ENCODE measurements at places on chromosomes 7 and 10.

GRCh38 chr10:8393531-8393930, 339.0 kb downstream of the GATA3 start:
- DNase-seq = no peak

DNA sequence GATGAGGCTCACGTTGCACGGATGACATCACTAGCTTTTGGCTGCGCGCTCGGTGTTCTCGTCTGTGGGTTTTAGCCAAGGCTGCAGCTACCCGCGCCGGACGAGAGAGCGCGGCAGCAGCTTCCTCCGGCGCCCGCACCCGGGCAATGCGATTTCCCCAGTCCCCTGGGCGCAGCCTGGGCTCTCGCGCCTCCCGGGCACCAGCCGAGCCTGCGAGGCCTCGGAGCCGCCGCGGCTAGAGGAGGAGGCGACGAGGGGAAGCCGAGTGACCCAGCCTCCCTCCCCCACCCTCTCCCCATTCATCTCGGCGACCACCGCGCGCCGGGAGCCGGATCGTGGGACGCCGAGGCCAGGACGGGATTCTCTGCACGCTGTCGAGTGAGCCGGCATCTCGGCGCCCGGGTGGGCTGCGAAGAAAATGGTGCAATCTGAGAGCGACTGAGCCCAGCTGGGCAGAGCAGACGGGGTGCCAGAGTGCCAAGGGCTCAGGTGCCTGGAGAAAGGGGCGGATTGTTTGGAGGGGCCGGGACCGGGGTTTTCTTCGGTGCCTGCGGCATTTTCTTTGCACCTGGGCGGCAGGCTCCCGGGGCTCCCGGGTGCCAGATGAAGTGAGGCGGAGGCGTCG, 1.2 kb upstream of the TMEM178B start:
- DNase-seq = no peak

DNA sequence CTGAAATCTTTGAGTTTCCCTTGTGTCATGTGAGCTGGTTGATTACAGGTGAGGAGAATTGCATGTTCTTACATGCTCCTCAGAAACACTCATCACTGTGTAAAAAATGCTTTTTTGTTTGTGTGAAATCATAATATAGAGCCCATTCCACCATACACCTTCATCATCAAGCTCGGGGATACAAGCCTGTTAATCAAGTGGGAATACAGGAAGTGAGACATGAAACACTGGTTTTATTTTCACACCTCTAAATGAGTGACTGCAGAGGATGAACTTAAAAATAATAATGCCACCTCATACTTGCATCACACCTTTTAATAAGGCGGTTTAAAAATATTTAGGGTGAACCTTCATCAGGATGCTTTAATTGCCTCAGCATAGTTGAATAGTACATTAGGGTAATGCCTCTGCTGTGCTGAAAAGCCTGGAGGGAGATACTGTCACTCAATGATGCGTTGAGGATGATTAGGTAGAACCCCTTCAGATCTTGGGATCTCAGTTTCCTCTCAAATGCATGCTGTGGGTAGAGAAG, 164.6 kb downstream of the AUTS2 start:
- DNase-seq = no peak

GRCh38 chr10:35379226-35380137, 43.2 kb downstream of the CCNY start:
- DNase-seq = no peak

GRCh38 chr10:129846991-129847391, 117.1 kb downstream of the EBF3 start:
- DNase-seq = no peak

DNA sequence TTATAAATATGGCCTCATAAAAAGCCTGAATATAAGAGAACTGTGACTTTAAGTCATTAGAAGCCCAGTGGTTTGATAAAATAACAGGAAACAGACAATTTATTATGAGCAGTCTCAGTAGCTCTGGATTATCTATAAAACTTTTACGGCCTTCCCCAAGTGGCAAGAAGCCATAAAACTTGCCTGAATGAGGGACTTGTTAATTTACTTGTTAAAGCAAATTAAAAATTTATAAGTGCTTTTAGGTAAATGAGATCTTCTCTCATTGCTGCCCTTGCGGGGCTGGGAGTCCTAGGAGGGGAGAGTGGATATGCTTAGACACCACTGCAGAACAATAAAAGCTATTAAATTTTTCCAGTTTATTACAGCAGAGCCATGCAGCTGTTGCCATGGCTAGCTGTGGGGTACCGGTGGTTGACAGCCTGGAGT, 499.9 kb downstream of the AUTS2 start:
- no peak for DNase-seq

GRCh38 chr7:128132426-128133069, 101.3 kb upstream of the LRRC4 start:
- DNase-seq = no peak

DNA sequence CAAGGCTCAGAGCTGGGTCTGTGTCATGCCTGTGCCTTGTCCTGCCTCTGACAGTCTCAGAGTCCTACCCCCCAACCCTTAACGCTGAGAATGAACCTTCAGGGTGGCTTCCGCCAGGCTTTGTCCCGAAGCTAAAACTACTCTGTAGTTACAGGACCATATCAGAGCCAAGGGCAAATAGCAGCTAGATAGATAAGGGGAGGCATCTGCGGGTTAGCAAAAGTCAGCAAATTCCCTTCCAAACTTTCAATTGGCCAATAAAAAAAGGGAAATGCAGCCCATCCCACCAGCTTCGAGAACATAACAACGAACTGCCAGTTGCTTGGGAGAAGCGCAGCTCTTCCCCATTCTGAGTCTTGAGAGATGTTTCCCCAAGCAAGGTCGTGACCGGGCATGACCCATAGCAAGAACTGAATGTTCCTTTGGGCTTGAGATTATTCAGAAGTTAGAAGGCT, 17.7 kb downstream of the CCL24 start:
- no peak for DNase-seq

DNA sequence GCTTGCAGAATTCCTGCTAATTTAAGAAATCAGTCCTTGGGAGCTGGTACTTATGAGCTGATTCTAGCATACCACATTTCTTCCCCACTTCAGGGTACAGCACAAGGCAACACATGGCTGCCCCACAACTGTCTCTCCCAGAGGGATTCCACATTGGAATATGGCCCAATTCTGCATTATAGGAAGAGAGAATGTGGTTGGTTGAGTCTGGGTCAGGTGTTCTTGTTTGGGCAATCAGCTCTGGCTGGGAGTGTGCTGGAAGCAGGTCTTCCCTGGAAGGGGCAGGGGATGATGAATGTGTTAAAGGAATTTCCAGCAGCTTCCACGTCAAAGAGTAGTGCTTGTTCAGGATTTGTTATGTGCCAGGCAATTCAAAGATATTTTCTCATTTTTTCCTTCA, 95.7 kb downstream of the BUB3 start:
- no peak for DNase-seq

DNA sequence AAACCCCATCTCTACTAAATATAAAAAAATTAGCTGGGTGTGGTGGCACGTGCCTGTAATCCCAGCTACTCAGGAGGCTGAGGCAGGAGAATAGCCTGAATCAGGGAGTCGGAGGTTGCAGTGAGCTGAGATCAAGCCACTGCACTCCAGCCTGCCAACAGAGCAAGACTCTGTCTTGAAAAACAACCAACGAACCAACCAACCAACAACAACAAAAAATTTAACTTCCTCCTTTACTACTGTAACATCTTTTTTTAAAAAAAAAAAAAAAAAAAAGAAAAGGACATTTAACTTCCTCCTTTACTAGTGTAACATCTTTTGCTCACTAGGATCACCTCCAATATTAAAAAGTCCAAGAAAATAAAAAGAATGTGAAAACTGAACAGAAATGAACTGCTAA, 92.3 kb upstream of the TMEM168 start:
- no peak for DNase-seq

GRCh38 chr7:101634196-101634717, 5.2 kb upstream of the MYL10 start:
- no peak for DNase-seq

GRCh38 chr10:81021428-81022129, 483.9 kb downstream of the SH2D4B start:
- no peak for DNase-seq

GRCh38 chr10:1183701-1184100, 127.5 kb downstream of the WDR37 start:
- no peak for DNase-seq

DNA sequence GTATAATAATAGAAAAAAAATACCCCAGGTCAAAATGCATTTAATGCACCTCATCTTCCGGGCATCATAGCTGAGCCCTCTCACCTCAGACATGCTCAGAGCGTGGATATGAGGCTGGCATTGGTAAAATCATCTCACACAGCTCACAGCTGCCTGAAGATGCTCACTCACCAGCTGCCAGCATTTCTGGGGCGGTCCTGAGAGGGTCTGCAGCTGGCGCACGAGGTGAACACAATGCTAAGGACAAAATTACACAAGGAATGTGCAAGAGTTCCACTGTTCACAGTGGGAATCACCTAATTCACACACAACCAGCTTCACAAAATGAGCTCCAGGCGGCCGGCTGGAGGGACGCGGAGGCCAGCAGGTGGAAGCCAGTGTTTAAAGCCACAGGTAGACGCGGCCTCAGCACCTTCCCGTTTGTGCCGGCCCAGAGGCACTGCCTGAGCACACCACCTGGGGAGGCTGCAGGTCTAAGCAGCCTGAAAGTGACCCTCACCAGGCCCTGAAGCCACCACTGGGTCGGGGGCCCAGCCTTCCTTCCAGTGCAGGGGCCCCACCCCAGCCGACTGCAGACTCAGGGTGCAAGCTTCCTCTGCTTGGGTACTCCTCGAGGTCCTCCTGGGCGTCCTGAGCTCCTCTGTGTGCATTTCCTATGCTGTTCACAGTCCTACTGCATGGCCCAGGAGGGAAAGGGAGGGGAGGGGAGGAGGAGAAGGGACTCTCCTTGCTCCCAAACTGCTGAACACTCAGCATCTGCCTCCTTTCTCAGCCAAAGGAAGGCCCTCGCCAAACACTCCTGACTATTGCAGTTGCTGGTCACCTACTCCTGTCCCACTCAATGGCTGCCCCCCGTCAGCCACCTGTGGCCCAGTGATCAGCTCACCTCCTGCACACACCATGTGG, 61.2 kb upstream of the FAM20C start:
- no peak for DNase-seq

- no peak for DNase-seq
Observed at GRCh38 chr7:114409750-114410149, 4.9 kb upstream of the FOXP2 start.

DNA sequence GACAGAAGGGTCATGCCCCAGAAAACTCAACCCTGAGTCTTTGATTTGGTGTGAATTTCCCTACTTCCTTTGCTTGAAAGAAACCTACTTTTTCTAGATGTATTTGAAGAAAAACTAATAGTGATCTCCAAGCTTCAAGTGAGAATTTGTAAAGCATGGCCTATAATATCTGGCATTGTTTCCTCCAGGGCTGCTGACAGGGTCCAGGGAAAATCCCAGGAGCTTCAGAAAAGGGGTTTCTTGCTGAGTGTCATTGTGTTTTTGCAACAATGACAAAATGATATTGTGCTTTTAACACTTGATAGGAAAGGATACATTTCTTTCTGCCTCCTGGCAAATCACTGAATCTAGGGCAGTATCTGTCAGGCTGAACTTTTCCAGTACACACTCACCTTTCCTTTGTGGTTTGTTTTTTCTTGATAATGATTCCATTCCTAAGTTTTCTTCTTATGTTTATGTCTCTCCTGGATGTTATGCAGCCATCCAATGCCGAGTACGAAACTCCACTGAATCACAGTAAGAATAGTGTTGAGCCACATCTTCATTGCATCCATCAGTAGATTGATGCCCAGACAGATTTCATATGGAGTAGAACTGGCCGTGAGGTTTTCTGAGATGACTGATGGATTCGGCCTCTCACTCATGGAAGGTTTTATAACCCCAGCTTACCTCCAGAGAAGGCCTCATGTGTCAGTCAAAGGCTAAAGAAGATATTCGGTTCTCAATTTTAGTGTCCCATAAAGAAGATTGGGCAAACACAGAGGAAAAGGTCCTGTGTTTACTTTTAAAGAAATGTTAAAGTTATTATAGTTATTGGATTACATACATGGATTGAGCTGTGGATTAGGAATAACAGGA, 76.9 kb upstream of the STEAP1B start:
- DNase-seq = no peak

DNA sequence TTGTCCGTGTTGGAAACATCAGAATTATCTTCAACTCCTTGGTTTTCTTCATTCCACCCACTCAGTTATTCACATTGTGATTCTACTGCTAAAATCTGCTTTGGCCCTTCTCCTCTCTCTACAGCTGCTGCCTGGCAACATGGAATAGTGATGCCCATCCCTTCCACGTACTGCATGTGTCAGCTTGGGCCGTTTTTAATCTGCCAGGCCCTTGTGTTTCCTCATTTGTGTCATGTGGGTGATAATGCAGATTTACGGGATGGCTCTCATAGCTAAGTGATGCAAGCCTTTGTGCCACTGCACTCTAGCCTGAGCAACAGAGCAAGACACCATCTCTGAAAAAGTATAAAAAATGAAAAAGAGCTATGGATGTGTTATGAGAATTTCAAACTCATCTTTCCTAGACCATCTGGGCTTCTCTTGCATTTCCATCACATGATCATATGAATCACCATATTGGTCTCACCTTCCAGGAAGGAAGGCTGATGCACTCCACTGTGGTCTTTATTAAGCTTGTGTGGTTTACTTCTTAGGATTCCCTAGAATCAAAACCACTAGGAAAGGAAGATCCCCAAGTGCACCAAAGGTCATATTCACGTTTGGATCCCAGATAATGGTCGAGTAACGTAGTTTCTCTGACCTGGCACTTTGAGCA, 20.6 kb upstream of the CELF2 start:
- no peak for DNase-seq

DNA sequence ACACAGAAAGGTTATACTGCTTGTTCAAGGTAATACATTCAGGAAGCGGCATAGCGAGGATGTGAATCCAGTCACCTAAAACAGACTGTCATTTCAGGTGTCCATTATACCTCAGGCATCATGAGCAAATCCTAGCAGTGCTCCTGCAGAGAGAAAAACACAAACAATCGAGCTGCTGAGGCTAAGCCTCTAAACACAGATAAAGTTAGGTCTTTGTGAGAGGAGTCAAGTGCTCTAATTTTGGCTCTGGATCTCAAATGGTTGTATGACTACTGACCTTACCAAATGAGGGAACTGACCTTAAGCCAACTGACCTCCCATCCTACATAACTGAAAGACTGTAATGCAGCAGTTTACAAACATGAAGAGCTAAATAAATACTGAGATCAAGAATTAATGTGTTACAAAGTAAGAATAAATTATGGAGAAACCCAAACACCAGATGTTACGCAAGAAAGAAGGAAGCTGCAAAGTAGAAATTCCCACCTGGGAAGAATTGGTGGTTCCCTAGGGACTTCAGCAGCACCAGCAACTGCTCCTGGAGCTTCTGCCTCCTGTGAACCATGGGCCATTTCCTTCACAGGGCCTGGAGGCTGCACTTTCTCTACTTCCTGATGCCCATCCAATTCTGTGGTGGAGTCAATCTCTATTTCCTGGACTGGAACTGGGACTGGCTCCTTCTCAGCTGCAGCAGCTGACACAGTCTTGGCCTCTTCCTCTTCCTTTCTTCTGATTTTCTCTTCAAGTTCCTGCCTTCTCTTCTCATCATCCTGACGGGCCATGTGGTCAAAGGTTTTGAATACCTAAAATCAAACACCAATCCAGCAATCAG, 5.8 kb downstream of the NUDCD3 start:
- no peak for DNase-seq

- DNase-seq = peak; percentile 13
Observed at GRCh38 chr7:141975806-141976523, 2.4 kb upstream of the TAS2R38 start.
